Heart left ventricle (tissue), 16 donors: ENCODE measurements at places on chromosomes 7 and 10. TPM values are rescaled to one million over a fixed set of nuclear protein-coding genes. Genes with fewer than 3 reads are reported as not detected.

Gene LBX1
- 0.08 TPM for total RNA-seq

GRCh38 chr7:24829787-24830186, 72.5 kb upstream of the GSDME start:
- no peak for DNase-seq

DNA sequence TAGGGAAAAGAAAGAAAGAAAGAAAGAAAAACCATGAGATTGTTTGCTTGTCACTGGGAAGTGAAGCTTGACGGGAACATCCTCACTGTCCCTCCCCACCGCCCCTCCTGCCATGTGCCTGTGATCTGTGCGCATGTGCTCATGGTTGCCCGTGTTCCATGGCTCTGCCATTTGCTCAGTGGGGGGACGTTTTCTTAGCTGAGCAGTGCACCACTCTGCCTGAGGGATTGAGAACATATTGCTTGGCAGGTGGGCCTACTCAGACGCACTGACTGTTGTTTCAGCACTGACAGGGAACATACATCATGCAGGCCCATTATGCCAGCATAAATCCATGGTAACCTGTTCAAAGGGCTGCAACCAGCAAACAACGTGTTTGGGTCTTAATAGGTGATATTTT, 747.9 kb upstream of the GALNT17 start:
- DNase-seq: no peak

GRCh38 chr10:70228491-70228890, 4.7 kb downstream of the PPA1 start:
- no peak for DNase-seq

DNA sequence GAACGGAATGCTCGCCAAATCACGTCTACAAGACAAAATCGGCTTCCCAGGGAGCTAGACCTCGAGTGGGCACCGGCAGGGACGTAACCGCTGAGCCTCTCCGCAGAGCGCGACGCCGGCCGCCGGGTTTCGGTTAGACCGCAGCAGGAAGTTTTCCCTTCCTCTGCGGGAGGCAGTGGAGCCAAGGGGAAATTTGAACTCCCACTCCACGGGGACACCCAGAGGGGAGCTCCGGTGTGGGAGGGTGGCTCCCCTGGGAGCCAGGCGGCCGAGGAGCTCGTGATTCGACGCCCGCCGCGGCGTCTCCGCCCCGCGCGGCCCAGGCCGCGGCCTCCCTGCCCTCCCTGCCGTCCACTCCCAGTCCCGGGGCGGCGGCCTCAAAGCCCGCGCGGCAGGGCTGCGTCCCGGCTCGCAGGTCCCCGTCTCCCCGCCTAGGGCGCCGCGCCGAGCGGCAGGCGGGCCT, 426 bp downstream of the SYPL1 start:
- DNase-seq: peak; percentile 87

- no peak for DNase-seq
Measured at GRCh38 chr7:148110097-148110868, 480.3 kb upstream of the C7orf33 start.

- no peak for DNase-seq
Measured at GRCh38 chr10:132110111-132110521, 44.4 kb downstream of the JAKMIP3 start.

DNA sequence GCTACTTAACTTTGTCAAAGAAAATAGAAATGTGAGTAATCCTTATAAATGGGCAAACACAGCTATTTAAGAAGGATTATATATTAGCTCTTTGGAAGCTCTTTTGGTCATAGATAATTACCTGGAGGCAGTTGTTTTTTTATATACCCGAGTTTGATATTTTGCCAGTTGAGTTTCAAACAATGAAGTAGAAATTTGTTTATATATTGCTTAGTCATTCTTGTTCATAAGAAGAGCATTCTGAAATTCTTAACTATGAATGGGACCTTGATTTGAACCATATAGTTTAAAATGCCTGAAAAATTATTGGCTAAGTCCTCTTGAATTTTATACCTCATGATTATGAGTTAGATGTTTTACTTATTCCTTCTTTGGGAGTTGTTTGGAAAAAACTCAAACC, 36.4 kb downstream of the MINPP1 start:
- no peak for DNase-seq

- DNase-seq: no peak
Measured at GRCh38 chr10:22481687-22482539, 136.6 kb downstream of the SPAG6 start.

DNA sequence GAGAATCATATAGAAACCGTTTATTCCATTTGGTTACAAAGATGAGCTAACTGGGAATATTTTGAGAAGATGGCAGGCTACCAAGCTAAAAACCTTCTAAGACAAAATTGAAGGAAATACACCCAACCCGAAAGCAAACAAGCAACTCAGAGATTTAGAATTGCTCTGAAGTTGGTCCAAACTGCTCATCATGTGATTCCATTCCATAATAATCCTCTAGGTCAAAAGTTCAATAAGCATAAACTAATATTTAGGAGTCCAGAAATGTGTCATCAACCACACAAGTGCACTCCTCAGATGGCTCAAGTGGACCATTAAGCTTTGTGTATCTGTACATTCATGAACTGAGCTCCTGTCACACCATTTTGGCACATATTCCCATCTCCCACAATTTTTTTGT, 28.7 kb downstream of the DGKI start:
- no peak for DNase-seq

GRCh38 chr10:86855513-86855912, 99.1 kb downstream of the BMPR1A start:
- no peak for DNase-seq

- DNase-seq: no peak
Measured at GRCh38 chr10:106920538-106920937, 244.0 kb downstream of the SORCS1 start.

DNA sequence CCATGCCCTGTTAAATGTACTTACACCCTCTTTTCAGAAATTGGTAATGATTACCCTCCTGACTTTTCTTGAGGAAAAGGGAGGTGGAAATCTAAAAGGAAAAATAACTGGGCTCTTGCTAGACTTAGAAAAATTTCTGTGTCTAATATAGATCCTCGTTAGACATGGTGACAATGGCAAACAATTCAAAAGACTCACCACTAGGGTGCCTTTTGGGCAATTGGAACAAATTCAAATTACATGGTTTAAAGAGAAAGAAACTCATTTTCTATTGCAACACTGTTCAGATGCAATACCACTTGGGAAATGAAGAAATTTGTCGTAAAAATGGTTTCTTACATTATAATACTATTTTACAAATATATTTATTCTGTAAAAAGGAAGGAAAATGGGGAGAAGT, 950.1 kb downstream of the GRM8 start:
- no peak for DNase-seq

Gene FEZF1
- not detected for total RNA-seq
